ENCODE measurements at places on chromosomes 3 and 15.

- DNase-seq = no peak
Observed at GRCh38 chr3:124648551-124648950, 81.7 kb upstream of the UMPS start.

GRCh38 chr3:72274493-72275330 lies 489.8 kb upstream of the PROK2 start:
- no peak for DNase-seq

DNA sequence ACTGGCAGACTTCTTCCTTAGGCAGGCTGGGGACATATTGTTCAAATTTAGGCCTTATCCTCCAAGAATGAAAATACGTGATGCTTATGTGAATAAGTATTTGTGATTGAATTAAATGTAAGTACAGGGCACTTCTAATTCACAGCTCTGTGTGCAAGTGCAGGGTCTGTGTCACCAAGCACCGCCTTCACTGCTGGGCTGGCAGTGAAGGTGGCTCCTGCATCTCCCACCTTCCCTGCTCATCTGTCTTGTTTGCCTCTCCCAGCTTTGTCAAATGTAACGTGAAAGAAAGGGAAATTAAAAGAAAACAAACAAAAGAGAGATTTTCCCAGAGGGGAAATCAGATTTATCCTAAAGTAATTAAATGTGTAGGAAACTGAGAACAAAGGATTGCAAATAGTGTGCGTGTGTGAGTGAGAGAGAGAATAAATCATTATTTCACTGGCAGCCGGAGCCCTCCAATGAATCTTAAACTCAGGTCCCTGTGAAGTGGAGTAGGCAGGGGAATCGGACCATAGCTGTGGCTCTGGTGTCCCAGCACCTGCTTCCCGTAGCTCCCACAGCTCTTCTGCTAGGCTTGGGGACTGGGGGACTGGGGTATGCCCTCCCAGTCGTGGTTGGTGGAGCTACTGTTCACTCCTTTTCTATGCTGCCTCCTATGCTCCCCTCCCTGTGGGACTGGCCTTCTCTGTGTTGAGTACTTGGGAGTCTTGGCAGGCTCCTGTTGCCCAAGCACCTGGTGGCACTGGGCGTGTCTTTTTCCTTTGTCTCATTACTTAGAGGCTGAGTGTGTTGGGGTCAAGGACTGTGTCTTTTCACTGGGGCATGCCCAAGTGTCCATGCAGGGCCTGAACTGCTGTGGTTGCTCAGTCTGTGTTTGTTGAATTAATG lies 222.2 kb downstream of the EPHB1 start:
- DNase-seq = no peak

- DNase-seq = no peak
Observed at GRCh38 chr15:40582726-40583246, 11.3 kb upstream of the KNL1 start.

GRCh38 chr3:51519848-51520247 lies 18.7 kb upstream of the RAD54L2 start:
- DNase-seq = no peak

DNA sequence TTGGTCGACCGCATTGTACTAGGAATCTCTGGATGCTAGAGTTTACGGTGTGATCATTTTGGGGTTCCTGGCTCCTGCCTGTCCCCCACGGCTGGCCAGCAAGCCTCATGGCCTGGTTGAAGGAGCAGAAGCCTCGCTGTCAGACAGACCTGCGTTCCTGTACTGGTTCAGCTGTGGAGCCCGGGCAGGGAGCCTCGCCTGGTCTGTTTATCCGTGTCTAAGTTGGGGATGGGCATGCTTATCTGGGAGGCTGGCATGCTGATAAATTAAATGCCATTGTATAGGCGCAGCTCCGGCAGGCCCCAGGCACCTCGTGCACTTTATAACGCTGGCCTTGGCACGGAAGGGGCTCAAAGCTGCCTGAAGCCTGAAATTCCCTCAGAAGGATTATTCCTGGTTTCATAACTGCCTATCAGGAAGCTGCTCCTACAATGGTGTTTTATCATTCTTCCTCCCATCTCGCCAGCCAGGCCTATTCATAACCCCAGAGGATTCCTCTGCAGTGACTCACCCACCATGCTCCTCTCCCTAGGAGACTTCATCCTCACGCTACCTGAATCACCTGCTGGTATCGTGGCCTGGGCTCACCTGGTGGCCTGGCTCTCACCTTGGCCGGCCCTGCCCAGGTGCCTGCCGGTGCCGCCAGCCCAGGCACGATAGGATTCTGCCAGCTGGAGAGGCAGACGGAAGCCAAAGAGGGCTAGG lies 110.9 kb downstream of the ASB7 start:
- peak; percentile 83 for DNase-seq

DNA sequence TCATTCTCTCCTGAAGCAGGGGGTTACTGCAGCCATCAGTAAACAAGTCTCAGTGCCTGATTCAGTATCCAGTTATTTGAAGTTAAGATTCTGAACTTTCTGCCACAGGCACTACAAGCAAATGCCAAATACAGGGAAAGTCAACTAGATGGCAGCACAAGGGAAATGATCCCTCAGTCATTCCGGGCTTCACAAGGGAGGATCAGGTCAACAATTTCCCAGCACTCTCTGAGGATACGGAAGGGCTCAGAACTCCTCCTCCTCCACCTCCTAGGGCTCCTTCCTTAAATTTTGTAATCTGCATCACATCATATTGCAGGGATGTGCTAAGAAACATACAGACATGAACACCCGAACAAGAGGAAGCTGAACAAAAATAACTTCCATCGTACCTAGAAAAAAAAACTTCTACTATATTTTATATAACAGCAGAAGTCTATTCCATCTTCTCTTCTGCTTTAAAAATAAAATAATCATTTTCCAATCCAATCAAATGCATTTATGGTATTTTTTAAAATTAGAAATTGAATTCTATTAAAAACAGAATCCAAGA lies 187.1 kb downstream of the FMN1 start:
- peak; percentile 13 for DNase-seq

DNA sequence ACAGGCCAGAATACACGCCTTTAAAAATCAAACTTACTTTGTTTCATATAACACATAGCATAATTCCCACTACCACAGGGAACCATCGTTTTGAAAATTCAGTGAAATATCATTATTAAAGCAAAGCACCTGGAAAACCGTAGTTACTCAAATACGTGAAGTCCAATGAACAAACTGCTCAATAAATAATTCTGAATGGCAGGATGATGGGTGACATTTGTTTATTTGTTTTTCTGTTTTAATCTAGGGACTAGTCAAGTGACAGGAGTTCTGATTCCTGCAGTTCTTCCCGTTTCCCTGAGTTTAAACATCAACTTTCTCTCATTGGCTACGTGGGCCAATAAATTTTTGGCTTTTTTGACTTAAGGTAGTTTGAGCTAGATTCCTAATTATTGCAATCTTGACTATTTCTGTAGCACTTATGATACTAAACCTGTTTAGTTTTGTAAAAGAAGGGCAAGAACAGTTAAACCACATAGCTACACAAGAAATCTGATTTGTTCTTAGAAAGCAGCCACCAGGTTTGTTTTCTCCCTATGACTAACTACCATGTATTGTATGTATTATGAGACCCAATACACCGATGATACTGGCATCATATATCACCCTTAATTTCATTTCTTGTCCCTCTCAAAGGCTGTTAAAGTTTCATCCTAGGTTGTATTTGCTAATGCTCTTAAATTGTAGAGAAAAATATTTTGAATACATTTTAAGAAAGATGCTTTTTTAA lies 411.2 kb downstream of the SHQ1 start:
- DNase-seq = no peak

DNA sequence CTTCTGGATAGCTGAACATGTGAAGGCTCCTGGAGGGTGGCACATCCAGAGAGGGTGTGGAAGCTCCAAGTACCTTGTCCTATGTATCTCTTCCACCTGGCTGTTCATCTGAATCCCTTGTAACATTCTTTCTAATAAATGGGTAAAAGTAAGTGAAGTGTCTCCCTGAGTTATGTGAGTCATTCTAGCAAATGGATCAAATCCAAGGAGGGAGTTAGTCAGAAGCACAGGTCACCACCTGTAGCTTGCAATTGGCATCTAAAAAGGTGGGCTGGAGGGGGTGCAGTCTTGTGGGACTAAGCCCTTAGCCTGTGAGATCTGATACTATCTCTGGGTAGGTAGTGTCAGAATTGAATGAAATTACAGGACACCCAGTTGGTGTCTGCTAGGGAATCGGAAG lies 71.0 kb downstream of the WWTR1 start:
- peak; percentile 79 for DNase-seq

GRCh38 chr3:116020495-116020894 lies 397.2 kb downstream of the GAP43 start:
- no peak for DNase-seq

DNA sequence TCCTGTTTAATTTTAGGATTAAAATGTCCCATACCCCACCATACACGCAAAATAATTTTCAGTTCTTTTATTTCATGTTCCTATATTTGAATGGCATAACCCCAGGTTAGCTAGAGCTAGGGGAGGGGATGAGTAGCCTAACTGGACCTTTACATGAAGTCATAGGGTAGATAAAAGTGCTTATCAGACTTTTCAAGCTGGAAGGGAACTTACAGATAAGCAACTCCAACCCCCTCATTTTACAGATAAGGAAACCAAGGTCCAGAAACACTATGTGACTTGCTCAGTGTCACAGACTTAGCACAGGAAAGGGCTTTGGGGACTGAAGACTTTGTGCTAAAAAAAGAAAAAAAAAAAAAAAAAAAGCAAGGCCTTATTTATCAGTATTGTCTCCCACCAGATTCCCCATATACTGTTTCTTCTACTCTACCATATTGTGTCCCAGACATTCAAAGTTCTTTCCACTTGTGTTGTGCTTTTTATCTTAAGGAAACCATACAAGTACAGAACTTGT lies 10.6 kb upstream of the TNIK start:
- DNase-seq = no peak

GRCh38 chr3:12268049-12268735 lies 20.7 kb upstream of the PPARG start:
- no peak for DNase-seq

DNA sequence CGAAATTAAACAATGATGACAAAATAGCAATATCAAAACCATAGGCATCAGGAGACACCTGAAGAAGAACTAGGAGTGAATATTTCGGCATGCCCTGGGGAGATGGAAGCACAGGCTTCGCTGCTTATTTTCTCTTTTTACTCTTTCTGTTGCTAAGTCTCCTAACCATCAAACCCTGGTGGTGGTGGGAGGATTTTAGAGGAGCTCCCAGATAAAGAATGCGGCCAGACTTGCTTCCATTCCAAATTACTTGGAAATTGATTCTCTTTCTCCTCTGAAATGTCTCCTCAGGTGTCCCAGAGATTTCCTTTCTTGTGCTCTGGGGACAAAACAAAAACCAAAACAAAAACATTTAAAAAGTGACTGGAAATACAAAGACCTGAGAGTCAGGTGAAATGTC lies 243.0 kb downstream of the KBTBD8 start:
- DNase-seq = no peak

GRCh38 chr15:36598529-36599177 lies 19.2 kb downstream of the CDIN1 start:
- no peak for DNase-seq
